Pons (tissue), 1 donor: ENCODE measurements at places on chromosomes 5 and 9.

GRCh38 chr9:129989740-129990139 lies 53.2 kb downstream of the FNBP1 start:
- DNase-seq, result no peak

GRCh38 chr9:81417299-81417675 lies 272.1 kb downstream of the TLE1 start:
- DNase-seq, result no peak

- DNase-seq, result no peak
Measured at GRCh38 chr5:172645271-172646055, 4.4 kb downstream of the NEURL1B start.

GRCh38 chr5:80507663-80508062 lies 19.8 kb downstream of the FAM151B start:
- DNase-seq, result no peak

GRCh38 chr5:149682532-149683075 lies 47.5 kb upstream of the PPARGC1B start:
- DNase-seq, result no peak

DNA sequence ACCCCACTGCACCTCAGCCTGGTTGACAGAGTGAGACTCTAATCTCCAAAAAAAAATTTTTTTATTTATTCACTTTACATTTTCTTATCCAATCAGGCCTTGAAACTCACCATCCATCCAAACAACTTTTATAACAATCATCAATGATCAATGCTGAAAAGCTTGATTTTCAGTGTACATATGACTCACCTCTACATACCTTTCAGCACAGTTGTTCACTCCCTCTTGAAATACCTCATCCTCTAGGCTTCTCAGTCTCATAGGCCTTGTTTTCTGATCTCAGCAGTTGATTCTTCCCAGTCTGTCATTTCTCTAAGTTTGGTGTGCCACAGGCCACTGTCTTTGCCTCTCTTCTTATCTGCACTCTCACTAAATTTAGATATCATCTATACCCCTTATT lies 36.2 kb downstream of the GRIN3A start:
- DNase-seq, result no peak

- DNase-seq, result no peak
Measured at GRCh38 chr9:94553029-94553938, 1.6 kb upstream of the PCAT7 start.

GRCh38 chr5:58136406-58136805 lies 323.5 kb downstream of the PLK2 start:
- no peak for DNase-seq

GRCh38 chr5:14313986-14314690 lies 171.0 kb downstream of the TRIO start:
- DNase-seq, result no peak

DNA sequence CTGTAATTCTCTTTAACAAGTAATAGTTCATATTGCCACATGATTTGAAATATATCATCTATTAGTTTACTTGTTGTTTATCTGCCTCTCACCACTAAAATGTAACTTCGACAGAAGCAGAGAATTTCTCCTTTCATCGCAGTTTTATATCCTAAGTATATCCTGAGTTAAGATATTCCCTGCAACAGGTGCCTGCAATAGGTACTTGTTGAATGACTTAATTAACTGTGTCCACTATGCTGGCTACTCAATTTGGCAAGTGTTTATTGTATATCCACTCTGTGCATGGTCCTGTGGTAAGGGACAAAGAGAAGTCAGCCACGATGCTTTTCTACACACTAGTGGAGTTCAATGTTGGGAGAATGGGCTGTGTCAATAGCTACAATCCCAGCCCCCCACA lies 108.5 kb downstream of the PSAT1 start:
- DNase-seq, result no peak

DNA sequence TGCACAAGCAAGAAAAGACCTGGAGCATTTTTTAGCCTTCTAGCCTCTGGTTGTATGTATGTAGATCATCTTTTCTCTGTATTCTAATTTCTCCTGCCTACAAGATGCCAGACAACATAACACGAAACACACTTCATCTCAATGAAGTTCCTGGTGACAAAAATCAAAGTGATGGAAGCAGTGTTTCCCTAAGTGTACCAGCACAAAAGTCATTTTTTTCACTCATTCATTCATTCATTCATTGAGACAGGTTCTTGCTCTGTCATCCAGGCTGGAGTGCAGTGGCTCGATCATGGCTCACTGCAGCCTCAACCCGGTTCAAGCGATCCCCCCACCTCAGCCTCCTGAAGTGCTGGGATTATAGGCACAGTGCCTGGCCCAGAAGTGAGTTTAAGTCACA lies 71.5 kb upstream of the SAP30L start:
- no peak for DNase-seq

DNA sequence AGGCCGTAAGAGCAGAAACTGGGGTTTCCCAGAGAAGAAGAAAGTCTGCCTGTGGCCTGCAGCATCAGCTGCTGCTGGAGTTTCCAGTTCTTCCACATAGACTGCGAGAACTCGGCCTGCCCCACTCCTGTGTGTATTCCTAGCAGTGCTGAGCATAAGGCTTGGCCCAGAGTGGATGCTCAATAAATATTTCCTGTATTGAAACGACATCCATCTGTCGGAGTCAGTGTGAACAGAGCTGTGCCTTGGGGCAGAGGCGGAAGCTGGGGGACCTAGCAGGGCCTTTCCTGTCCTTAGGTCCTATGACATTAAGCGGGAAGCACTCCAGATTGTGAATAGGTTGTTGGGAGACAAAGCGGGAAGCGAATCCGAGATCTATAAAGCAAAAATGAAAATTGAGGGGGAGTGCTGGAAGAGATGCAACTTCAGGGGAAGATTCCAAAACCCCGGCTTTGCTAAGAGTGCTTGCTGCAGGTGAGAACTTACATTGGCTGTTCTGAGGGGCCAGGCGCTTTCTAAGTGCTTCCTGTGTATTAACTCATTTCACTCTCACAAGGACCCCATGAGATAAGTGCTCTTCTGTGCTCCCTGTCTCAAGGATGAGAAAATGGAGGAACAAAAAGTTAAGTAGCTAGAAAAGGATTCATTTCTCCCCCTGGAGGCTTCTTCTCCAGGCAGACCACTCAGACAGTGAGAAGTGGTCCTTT lies 76.1 kb upstream of the CXCL14 start:
- DNase-seq, result no peak

GRCh38 chr5:30572279-30572678 lies 621.2 kb upstream of the CDH6 start:
- DNase-seq, result no peak

- no peak for DNase-seq
Measured at GRCh38 chr5:43396762-43397304, 15.4 kb downstream of the CCL28 start.

- DNase-seq, result no peak
Measured at GRCh38 chr5:120083851-120084542, 380.1 kb upstream of the PRR16 start.

GRCh38 chr9:31243386-31243785 lies 1141.1 kb upstream of the ACO1 start:
- DNase-seq, result no peak

DNA sequence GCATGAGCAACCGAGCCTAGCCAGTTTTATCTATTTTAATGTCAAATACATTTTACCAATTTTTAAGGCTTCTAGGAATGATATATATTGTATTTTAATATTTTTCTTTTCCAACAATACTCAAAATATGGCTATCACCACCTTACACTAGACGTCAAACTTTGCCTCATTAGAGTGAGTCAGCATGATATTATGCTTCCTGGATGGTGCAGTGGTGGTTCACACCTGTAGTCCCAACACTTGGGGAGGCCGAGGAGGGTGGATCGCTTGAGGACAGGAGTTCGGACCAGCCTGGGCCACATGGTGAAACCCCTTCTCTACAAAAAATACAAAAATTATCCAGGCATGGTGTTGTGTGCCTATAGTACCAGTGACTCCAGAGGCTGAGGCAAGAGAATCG lies 7.3 kb upstream of the CDC14B start:
- DNase-seq, result no peak

DNA sequence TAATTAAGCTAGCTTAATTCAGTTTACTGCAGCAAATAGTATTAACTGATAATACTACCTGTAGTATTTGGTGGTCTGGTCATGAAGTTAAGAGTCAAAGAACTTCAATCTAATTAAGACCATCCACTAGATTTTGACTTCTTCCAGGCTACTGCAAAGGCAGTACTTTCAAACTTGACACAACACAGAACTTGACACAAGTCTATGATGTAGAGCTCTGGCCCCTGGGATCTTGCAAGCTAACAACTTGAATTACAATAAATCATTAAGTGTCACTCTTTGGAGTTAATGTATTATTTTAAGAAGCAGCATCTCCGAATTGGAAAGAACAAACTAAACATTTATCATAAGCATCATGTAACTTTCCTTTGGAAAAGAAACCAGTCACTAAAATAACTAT lies 40.9 kb downstream of the UIMC1 start:
- no peak for DNase-seq

DNA sequence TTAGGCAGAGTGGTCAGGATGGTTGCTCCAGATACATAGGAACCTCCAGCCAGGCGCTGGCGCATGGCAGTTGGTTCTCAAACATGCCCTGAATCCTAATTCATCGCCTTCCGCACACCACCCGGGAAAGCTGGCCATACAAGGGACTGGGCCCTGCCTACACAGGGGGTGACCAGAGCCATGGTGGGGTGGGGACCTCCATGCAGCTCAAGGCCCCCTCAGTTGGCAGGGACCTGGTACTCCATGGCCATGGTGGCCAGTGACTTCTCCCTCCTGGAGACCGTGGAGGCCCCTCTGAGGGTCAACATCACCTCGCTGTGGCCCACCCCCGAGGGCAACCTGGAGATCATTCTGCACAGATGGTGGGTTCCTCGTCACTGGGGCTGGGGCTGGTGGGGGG lies 26.8 kb downstream of the PAEP start:
- DNase-seq, result no peak

GRCh38 chr5:73370095-73370494 lies 78.5 kb downstream of the FOXD1 start:
- no peak for DNase-seq

- DNase-seq, result no peak
Measured at GRCh38 chr5:96051401-96051830, 89.8 kb upstream of the ELL2 start.

GRCh38 chr9:86045654-86046053 lies 53.7 kb downstream of the GOLM1 start:
- DNase-seq, result no peak

- no peak for DNase-seq
Measured at GRCh38 chr9:37395663-37396062, 26.8 kb upstream of the GRHPR start.

DNA sequence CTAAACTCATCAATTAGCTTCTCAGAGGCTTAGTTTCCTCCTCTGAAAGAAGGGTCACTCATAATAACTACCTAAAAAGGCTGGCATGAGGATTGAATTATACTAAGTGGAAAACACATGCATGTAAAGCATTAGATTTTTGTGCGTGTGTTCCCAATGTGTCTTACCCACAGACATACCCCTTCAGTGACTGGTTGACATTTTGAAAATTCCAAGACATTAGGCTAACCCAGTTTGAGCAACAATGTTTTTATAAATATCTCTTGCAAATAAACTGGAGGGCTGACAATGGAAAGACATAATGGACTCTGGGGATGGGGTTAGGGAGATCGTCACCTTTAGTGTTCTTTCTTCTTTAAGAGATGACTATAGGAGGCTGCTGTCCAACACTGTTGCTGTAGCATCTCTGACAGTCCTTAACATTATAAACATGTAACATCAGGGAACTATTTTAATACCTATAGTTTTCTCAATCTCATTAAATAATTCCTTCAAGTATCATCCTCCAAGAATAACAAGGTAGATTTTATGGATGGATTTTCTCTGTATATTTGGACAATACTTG lies 24.3 kb downstream of the HMHB1 start:
- DNase-seq, result no peak

- DNase-seq, result no peak
Measured at GRCh38 chr5:1443991-1444360, 1.3 kb downstream of the SLC6A3 start.

- DNase-seq, result no peak
Measured at GRCh38 chr5:1666221-1666620, 133.4 kb downstream of the MRPL36 start.

GRCh38 chr5:55037046-55037771 lies 13.2 kb downstream of the GZMK start:
- DNase-seq, result no peak

GRCh38 chr9:35341021-35341420 lies 148.9 kb upstream of the RUSC2 start:
- DNase-seq, result no peak

- DNase-seq, result no peak
Measured at GRCh38 chr9:33472881-33473615, 676 bp downstream of the NOL6 start.

DNA sequence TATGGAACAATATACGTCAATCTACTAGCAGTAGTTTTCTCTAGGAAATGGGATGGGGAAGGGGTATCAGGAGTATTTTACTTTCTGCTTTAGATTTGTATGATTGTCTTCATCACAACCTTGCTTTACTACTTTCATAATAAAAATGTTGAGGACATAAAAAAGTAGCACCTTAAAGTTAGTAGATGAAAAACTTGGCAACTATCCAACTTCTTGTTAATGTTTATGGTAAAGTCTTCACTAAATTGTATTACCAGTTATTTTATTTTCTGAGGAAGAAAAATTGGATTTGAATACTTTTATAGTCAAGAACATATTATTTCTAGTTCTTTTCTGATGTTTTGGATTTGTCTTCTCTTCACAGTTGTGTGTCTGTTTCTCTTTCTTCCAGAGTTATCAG lies 372.1 kb downstream of the ARRDC3 start:
- DNase-seq, result no peak

GRCh38 chr5:95773335-95774059 lies 42.4 kb downstream of the RHOBTB3 start:
- DNase-seq, result peak; percentile 13

DNA sequence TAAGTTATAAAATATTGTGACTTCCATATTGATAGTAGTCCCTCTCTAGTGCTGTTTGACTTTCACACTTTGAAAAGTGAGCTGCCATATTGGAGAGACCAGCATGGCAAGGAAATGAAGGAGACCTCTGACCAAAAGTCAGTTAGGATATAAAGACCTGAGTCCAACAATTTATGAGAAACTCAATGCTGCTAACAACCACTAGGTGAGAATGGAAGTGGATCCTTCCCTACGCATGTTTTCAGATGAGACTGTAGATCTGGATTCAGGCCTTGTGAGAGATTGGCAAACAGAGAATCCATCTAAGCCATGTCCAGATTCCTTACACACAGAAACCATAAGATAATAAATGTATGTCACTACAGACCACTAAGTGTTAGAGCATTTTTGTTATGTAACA lies 81.6 kb downstream of the CTNND2 start:
- no peak for DNase-seq

- DNase-seq, result no peak
Measured at GRCh38 chr9:792331-793260, 48.9 kb upstream of the DMRT1 start.
